NB4 (cell line): ENCODE measurements at places on chromosomes 5 and 9.

- no peak for DNase-seq
Observed at GRCh38 chr5:39657943-39658342, 233.2 kb upstream of the DAB2 start.

DNA sequence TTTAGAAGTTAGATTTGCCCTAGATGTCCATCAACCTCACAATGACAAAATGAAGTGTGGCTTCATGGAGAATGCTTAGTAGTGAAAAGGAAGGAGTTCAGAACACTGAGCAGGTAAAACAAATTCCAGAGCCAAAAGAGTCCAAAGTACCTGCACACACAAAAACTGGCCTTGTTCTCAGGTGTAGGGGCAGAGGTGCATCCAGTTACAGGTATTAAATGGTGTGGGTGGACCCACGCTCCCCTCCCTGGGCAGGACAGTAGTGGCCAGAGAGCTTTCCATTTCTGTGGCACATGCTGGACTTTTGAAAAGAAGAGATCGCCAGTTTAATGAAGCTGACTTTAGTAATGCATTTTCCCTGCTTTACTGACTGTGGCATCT lies 47.2 kb downstream of the SECISBP2 start:
- no peak for DNase-seq

- no peak for DNase-seq
Observed at GRCh38 chr5:123873846-123874245, 361.9 kb downstream of the CSNK1G3 start.

DNA sequence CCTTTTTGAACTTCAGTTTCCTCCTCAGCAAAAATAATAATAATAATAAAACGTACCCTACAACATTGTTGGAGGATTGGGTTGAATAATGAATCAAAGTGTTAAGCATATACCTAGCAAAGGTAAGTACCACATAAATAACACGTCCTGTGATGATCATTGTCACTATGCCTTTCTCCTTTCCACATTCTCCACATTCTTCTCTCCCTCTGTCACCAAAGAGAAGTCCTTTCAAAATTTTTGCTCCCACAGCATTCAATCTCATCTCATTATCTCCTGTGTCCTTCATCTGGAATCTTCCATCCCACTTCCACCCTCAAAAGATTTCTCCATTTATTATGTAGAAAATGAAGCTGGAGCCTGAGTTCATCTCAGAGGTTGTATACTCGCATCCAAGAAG lies 7.2 kb upstream of the ALDOB start:
- no peak for DNase-seq

DNA sequence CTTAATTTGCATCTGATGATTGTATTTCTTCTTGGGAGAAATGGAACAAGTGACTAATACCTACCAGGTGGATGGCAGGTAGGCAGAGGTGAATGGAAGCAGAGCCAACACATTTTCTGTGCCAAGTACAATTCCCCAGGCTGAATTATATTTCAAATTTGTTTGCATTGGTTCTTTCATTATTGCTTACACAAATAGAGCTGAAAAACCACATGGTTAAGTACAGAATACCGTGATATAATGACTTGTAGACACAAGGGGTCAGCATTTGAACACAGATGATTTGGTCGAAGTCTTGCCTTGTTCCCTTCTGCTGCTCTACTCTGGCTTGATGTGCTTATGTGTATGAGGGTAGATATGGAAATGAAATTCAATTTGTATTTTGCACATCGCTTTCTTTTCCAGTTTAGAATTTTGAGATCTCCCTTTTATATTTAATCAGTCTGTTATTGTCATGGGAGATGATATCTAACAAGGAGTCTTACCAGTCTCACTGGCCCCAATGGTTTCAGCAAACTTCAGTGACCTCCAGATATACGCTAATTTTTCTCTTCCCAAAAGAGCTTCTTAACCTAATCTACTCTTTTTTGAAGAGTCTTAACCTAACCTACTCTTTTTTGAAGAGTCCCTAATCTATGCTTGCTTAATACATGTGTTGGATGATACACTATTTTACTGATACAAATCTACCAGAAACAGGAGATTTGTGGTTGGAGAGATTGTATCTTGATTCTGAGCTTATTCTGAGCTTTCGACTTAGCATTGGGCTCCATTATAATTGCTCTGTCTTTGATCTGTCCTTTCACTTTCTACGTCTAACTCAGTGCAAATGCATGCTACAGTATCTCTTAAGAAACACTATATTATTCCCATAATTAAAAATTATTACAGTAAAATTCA lies 88.1 kb downstream of the PCSK1 start:
- DNase-seq = peak; percentile 65

DNA sequence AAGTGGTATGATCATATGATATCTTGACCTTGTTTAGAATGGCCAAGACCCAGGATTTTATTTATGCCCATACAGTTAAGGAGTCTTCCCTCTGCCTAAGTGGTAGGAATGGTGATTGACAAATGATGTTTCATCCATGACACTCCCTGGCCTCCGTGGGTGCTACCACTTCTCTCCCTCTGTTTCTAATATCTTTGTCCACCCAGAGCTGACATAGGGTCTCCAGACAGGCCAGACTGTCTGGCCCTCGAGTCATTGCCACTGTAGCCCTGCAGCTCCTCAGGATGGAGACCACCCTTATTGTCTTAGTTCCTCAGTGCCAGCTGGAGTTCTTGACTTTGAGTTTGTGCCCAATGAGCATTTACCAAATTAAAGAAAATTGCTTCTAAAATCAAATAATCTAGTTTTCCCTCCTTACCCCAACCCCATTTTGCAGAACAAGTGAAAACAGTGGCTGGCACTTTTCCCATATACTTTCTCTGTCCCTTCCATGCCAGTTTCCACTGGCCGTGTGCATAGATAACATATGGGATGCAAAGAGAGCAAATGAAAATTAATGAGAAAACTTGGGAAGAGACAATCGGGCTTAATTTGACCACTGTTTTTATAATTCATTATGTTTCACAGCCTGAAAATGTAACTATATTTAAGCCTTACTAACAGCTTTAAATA lies 235.7 kb downstream of the NSG2 start:
- no peak for DNase-seq

GRCh38 chr9:133787754-133788025 lies 49.5 kb upstream of the SARDH start:
- DNase-seq = peak; percentile 45

DNA sequence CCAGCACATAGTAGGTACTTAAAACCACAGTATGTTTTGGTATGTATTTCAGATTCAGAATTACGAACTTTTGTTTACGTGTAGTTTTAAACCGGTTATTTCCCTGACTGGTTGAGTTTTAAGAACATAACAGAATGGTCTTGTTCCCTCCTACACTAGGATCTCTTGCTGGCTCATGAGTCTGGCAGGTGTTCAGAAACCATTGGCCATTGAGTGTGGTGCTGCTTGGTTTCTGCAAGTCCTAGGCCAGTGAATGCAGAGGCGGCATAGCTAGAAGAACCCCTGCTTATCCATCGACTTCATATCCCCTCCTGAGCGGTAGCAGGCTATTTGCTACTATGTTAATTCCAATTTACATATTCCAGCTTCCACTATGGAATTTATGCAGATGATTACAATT lies 65.6 kb downstream of the GPR21 start:
- no peak for DNase-seq

DNA sequence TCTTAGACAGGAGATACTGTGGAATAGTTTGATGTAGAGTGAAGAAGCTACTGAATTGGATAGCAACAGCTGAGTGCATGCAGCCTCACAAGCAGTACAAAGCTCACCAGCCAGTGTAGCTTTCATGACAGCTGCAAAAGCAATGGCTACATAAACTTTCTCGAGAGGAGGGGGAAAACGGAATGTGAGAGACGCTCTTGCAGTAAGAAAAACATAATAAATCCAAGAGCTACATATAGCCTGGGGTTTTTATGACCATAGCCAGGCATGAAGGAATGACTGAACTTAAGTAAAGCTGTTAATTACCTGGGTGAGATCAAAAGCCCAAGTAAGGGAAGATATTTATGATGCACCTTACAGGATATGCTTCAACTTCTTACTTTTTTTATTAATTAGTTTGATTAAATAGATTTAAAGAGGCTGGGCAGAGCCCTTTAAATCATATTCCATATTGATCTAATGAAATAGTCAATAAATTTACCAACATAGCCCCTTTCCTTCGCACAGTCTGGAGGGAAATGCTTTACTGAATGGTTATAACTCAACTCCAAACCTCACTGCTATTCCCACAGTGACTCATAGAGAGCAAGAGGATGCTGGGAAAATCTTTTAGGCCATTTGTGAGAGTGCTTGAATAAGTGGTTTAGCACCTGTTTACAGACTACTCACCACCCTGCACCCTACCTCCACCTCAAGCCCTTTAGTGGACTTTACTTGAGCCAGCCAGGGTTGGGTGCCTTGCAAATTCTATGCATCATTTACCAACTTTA lies 407.2 kb upstream of the CLINT1 start:
- no peak for DNase-seq

DNA sequence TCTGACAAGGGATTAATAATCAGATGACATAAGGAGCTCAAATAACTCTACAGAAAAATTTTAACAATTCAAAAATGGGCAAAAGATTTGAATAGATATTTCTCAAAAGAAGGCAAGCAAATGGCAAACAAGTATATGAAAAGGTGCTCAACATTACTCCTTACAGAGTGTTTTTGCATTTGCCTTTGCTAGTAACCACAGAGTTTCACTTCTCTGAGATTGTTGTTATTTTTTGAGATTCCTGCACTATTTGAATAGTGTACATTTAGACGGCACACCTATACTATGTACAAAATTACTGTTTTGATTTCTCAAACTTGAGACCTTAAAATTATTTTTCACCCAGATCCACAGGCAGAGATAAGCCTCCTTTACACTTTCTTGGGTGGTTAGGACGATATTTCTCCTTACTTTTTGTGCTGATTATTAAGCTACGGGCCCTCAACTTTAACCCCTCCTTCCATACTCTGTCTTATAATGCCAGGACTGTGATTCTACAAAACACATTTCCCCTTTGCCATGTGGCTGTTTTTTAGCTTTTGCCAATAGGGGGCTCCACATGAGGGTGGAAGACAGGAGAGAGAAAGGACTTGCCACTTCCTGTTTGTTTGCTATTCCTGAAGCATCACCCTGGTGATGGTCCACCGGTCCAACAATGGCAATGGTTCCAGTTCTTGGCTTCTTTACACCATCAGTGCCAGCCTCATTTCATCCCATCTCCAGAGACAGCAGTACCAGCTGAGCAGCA lies 65.0 kb upstream of the DAP start:
- DNase-seq = peak; percentile 32

DNA sequence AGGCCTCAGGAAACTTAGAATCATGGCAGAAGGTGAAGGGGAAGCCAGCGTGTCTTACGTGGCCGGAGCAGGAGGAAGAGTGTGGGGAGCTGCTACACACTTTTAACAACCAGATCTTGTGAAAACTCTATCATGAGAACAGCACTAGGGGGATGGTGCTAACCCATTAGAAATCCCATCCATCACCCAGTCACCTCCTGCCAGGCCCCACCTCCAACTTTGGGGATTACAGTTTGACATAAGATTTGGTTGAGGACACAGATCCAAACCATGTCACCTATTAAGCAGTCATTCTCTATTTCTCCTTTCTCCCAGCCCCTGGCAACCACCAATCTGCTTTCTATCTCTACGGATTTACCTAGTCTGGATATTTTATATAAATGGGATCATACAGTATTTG lies 26.9 kb downstream of the PBX3 start:
- no peak for DNase-seq

- DNase-seq = no peak
Observed at GRCh38 chr5:107821288-107821687, 150.6 kb upstream of the EFNA5 start.

GRCh38 chr5:180090769-180091546 lies 19.4 kb upstream of the RNF130 start:
- peak; percentile 72 for DNase-seq

- DNase-seq = no peak
Observed at GRCh38 chr9:89444925-89445765, 52.8 kb downstream of the SEMA4D start.

- DNase-seq = peak; percentile 49
Observed at GRCh38 chr5:132489051-132489770, 1.4 kb downstream of the IRF1 start.
